Right atrium auricular region (tissue), 2 donors: ENCODE measurements at places on chromosomes 2 and 18.

GRCh38 chr2:151708788-151709187 lies 25.5 kb downstream of the NEB start:
- H3K36me3 ChIP-seq = peaks cover 9% of the 10 kb centered on the region
- H3K27me3 ChIP-seq = no peaks in the 10 kb centered on the region
- H3K4me1 ChIP-seq = no peaks in the 10 kb centered on the region

DNA sequence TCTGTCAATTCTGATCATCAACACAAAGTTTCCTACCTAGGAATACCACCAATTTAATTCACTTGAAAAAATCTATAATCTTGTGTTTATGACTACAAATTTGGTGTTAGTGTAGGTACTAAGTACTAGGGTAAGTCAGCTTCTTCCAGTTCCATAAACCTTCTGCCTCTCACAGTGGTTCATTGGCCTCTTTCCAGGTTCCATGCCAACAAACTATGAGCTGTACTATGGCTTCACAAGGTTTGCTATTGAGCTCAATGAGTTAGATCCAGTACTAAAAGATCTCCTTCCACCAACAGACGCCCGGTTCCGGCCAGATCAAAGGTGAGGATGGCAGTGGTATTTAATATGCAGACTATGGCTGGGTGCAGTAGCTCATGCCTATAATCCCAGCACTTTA lies 58.8 kb downstream of the PRKRA start:
- H3K27ac ChIP-seq = no peak overlapping the region
- peaks cover 9% of the 10 kb centered on the region for H3K36me3 ChIP-seq
- no peak overlapping the region for H3K4me3 ChIP-seq
- H3K27me3 ChIP-seq = no peaks in the 10 kb centered on the region
- H3K4me1 ChIP-seq = no peaks in the 10 kb centered on the region

DNA sequence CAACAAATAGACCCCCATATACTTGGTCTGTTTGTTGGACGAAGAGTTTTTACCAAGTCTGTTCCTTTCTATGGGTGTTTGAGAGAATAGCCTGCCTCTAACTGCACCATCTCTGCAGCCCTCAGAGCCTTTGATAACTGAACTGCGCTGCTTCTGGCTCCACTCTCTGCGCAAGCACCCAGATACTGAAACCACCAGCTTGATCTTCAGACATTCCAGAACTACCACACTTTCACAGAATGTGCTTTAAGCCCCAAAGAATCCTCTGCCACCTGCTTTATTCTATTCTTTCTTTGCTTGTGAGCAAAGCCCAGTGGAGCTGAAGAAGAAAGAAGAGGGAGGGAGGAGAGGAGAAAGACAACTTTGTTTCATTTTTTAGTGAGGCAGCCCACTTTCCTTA lies 380.7 kb downstream of the BCL11A start:
- H3K36me3 ChIP-seq = no peaks in the 10 kb centered on the region
- DNase-seq = no peak
- H3K27ac ChIP-seq = no peak overlapping the region
- no peak overlapping the region for H3K4me3 ChIP-seq
- no peaks in the 10 kb centered on the region for H3K27me3 ChIP-seq
- H3K4me1 ChIP-seq = no peaks in the 10 kb centered on the region

- no peak for DNase-seq
- no peaks in the 10 kb centered on the region for H3K4me1 ChIP-seq
- no peaks in the 10 kb centered on the region for H3K36me3 ChIP-seq
- H3K27ac ChIP-seq = no peak overlapping the region
- no peak overlapping the region for H3K4me3 ChIP-seq
These were observed 52.0 kb upstream of the CALCRL start for GRCh38 chr2:187499941-187500532.
